ENCODE measurements at places on chromosomes 5 and 9.
A peak's percentile ranks its signal among the peaks of the same experiment; 100 is the strongest.

GRCh38 chr9:116585896-116586295 is 101.2 kb upstream of the TRIM32 start:
- no peak overlapping the region for H3K4me3 ChIP-seq
- no peak overlapping the region for H3K27ac ChIP-seq
- no peaks in the 10 kb centered on the region for H3K36me3 ChIP-seq
- H3K27me3 ChIP-seq = no peaks in the 10 kb centered on the region

DNA sequence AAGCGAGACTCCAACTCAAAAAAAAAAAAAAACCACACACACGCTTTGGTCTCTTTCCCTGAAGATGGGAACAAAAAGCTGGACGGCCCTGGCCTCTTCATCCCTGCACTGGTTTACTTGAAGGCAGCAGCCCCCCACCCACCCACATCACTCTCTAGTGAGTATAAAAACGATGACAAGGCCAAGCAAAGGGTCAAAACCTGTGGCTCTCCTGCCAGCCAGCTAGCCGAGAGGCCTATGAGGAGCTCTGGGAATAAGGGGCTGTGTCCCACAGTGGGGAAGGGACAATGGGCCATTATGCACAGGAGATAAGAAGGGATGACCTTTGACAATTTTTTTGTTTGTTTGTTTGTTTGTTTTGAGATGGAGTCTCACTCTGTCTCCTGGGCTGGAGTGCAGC is 13.1 kb downstream of the QRFP start:
- no peak for DNase-seq
- H3K4me1 ChIP-seq = no peaks in the 10 kb centered on the region
- H3K36me3 ChIP-seq = no peaks in the 10 kb centered on the region

DNA sequence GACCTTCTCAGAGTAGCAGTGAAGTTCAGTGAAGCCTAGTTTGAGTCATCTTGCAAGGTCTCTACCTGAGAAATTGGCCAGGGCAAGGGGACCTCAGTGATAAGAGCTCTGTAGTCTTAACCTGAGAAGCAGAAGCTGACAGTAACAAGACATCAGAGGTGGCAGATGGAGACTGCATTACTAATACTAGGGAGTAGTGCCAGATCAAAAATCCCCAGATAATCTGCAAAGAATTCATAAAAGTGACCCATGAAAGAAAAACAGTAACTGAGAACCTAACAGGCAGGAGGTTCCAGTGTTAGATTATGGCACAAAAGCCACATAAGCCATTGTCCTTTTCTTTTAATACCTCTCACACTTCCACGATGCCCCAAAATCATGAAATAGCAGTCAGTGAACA is 175.5 kb downstream of the MUSK start:
- no peak overlapping the region for H3K4me3 ChIP-seq
- H3K27ac ChIP-seq = no peak overlapping the region
- H3K27me3 ChIP-seq = no peaks in the 10 kb centered on the region
- DNase-seq = no peak

DNA sequence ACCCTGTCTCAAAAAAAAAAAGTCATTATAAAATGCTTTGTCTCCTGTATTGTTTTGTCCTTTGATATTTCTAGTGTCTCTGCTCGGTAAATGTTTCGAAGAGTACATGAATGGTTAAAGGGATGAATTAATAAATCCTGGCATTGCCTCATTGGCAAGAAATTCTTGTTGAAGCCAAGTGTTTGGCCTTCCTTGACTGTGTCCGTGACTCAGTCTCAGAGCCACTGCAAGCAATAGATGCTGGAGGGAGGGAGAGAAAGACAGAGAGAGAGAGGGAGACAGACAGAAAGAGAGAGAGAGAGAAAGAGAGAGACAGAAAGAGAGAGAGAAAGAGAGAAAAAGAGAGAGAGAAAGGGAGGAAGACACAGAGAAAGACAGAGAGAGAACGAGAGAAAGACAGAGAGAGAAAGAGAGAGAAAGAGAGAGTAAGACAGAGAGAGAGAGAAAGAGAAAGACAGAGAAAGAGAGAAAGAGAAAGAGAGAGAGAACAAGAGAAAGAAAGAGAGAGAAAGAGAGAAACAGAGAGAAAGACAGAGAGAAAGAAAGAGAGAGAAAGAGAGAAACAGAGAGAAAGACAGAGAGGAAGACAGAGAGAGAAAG is 72.5 kb upstream of the RXRA start:
- no peaks in the 10 kb centered on the region for H3K36me3 ChIP-seq
- H3K4me1 ChIP-seq = no peaks in the 10 kb centered on the region
- DNase-seq = no peak
- H3K27me3 ChIP-seq = no peaks in the 10 kb centered on the region
- no peak overlapping the region for H3K4me3 ChIP-seq

DNA sequence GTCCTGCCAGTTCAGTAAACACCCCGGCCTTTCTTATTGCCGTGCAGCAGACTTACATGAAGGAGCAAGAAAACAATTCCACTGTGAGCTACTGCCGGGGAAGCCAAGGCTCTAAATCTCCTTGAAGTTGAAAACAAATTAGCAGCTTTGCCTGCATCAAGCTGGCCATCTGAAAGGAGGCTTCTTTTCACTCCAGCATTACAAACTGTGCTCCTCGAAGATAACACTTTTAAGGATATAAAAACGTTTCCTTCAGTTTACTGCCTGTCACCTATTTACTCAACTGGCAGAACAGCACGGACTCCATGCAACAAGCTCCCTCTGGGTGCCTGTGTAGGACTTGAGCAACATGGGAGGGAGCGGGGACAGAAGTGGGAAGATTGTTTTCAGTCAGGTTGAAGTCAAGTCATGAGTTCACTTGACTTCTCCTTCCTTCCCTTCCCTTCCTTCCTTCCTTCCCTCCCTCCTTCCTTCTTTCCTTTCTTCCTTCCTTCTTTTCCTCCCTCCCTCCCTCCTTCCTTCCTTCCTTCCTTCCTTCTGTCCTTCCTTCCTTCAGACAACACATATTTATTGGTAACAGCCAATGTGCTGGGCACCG is 67.4 kb downstream of the ZNF608 start:
- H3K36me3 ChIP-seq = no peaks in the 10 kb centered on the region
- H3K27me3 ChIP-seq = no peaks in the 10 kb centered on the region
- H3K4me3 ChIP-seq = no peak overlapping the region
- no peaks in the 10 kb centered on the region for H3K4me1 ChIP-seq
- H3K27ac ChIP-seq = no peak overlapping the region

DNA sequence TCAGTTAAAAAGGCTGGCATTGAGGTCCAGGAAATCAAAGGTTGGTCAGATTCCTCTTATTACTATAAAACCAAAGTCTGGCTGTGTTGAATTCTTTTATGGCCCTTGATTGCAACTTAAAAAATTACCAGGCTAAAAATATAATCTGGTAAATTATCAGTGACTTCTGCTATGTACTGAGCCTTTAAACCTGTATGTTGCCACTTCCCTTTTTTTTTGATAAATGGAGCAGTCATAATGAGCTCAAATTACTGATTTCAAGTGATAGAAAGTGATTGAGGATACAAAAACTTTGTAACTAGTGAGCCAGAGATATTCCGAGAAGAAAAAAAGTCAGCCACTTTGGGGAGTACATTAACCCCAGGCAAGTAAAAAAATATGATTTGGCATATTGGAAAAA is 100.1 kb downstream of the GIN1 start:
- no peaks in the 10 kb centered on the region for H3K4me1 ChIP-seq
- no peak for DNase-seq
- no peak overlapping the region for H3K27ac ChIP-seq
- H3K4me3 ChIP-seq = no peak overlapping the region

DNA sequence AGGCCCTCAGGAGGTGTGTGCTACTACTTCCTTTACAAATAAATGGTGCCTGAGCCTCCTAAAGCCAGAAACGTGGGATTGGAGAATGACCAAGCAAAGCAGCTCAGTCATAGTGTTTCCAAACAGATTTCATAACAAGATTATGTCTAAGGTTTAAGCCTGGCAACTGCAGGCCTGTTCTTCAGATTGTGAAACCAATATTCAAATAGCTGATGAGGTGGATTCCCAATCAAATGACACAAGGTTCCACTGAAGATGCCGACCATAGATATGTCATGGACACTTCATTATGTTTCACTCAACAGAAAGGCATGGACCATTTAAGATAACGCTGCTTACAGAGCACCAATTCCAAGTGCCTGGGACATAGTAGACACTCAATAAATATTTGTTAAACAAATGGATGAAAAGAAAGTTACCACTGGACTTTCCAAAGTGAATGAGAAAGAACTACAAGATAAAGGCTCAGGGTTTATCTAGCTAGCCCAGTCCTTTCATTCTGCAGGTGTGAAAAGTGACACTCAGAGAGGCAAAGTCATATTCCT is 189.5 kb downstream of the ACTL7B start:
- no peaks in the 10 kb centered on the region for H3K36me3 ChIP-seq
- H3K4me1 ChIP-seq = no peaks in the 10 kb centered on the region
- no peaks in the 10 kb centered on the region for H3K27me3 ChIP-seq
- no peak overlapping the region for H3K4me3 ChIP-seq
- DNase-seq = no peak
- H3K27ac ChIP-seq = no peak overlapping the region

- H3K4me3 ChIP-seq = no peak overlapping the region
- H3K36me3 ChIP-seq = no peaks in the 10 kb centered on the region
- H3K27me3 ChIP-seq = no peaks in the 10 kb centered on the region
- peak; percentile 52 for DNase-seq
These were observed 21.3 kb downstream of the C5orf58 start for GRCh38 chr5:170254056-170254455.

DNA sequence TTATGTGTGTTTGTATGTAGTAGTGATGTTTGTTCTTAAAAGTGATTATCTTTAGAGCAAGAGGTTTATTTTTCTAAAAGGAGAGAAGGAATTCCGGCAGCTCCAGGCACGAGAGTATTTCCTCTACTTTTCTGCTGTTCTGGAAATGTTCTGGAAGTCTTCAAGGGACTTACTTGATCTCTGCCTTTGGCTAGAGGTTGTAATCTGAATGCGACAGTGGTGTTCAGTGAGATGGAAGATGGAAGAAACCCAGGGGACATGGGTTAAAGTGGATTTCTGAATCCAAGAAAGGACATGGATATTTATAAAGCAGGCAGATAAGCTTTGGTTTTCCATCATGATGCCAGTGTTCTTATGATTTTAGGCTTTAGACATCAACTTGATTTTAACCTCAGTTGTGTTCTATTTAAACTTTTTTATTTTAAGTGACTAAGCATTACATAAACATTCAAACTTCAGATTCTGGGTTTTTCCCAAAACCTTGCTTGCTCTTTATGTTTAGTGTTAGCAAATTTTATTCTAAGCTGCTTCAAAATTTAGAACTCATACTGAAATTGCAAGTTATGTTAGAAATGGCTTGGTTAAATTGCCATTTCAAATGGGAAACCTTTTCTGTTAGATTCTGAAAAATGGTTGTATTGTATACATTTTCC is 3.6 kb downstream of the GPR21 start:
- no peaks in the 10 kb centered on the region for H3K27me3 ChIP-seq
- H3K4me1 ChIP-seq = no peaks in the 10 kb centered on the region
- no peak overlapping the region for H3K4me3 ChIP-seq
- no peak overlapping the region for H3K27ac ChIP-seq
- no peak for DNase-seq

GRCh38 chr9:108850293-108850897 is 5.4 kb downstream of the ACTL7B start:
- no peaks in the 10 kb centered on the region for H3K36me3 ChIP-seq
- H3K4me1 ChIP-seq = no peaks in the 10 kb centered on the region
- H3K4me3 ChIP-seq = no peak overlapping the region
- H3K27ac ChIP-seq = no peak overlapping the region
- no peaks in the 10 kb centered on the region for H3K27me3 ChIP-seq

DNA sequence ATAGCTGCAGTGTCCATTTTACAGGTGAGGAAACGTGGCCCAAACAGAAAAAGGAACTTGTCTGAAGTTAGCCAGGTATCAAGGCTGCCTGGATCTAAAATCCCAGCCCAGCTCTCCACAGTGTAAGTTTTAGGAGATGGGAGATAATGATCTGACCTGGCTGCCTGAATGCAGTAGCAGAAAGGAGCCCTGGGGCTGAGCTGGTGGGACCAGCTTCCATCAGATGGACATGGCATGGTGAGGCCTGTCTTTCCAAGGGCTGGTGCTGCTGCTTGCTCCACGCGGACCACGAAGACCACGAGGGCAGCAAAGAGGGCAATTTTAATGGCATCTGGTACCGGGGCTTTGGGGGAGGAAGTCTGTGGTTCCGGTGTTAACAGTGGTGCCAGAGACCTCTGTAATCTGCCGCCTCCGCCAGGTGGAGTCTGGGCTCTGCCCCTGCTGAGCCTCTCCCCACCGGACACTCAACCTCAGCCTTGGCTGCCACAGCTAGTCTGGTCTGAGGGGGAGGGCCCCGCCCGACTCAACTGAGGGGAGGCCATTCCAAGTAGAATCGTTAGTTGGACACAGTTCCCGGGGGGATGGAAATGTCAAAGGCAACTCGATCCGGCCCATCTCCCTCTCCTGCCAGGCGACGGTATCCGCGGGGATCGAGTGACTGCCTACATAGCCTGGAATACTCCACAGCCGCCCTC is 650 bp downstream of the MYORG start:
- peak overlapping the region; percentile 58 for H3K4me3 ChIP-seq
- H3K27ac ChIP-seq = peak overlapping the region; percentile 85
- DNase-seq = peak; percentile 84
- peaks cover 17% of the 10 kb centered on the region for H3K36me3 ChIP-seq
- H3K27me3 ChIP-seq = no peaks in the 10 kb centered on the region

DNA sequence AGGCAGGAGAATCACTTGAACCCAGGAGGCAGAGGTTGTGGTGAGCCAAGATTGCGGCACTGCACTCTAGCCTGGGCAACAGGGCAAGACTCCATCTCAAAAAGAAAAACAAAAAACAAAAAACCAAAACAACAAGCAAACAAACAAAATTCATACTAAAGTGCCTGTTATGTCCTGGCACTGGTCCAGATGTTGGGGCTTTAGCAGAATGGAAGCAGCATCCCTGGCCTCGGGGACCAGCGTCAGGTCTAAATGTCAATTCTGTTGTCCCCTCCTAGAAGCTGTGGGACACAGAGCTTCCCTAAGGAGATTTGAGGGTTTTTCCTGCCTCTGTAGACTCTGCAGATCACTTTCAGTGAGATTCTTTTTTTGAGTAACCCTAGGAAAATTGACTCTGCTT is 26.2 kb downstream of the PPARGC1B start:
- no peak for DNase-seq
- H3K27ac ChIP-seq = peak overlapping the region; percentile 15
- H3K36me3 ChIP-seq = no peaks in the 10 kb centered on the region
- H3K4me3 ChIP-seq = no peak overlapping the region
- no peaks in the 10 kb centered on the region for H3K4me1 ChIP-seq

DNA sequence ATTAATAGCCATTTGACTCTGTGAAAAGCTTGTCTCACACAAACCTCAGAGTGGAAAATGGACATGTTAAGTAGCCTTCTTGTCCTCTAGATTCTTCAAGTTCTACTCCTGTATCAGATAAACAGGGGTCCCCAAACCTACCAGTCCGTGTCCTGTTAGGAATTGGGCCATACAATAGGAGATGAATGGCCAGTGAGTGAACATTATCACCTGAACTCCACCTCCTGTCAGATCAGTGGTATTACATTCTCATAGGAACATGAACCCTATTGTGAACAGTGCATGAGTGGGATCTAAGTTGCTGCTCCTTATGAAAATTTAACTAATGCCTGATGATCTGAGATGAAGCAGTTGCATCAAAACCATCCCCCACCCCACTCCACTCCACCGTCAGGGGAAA is 136.3 kb downstream of the TMEM232 start:
- no peak overlapping the region for H3K4me3 ChIP-seq
- no peak overlapping the region for H3K27ac ChIP-seq
- no peaks in the 10 kb centered on the region for H3K36me3 ChIP-seq
- H3K27me3 ChIP-seq = no peaks in the 10 kb centered on the region
- DNase-seq = no peak

All from Peyer's patch (tissue), 4 donors.